ENCODE measurements at places on chromosomes 7 and 10. TPM values are rescaled to one million over a fixed set of nuclear protein-coding genes. Genes with fewer than 3 reads are reported as not detected.

- no peak overlapping the region for H3K4me3 ChIP-seq
- no peaks in the 10 kb centered on the region for H3K27me3 ChIP-seq
- peaks cover 45% of the 10 kb centered on the region for H3K4me1 ChIP-seq
- no peak overlapping the region for H3K27ac ChIP-seq
- DNase-seq: no peak
- no peaks in the 10 kb centered on the region for H3K36me3 ChIP-seq
Observed at GRCh38 chr10:119290301-119291048, 83.1 kb downstream of the GRK5 start.

Gene GLI3
- 12.7 TPM for total RNA-seq

GRCh38 chr7:45962861-45963260 lies 41.8 kb upstream of the IGFBP3 start:
- no peaks in the 10 kb centered on the region for H3K4me1 ChIP-seq
- H3K27ac ChIP-seq: no peak overlapping the region
- no peaks in the 10 kb centered on the region for H3K27me3 ChIP-seq
- no peak overlapping the region for H3K4me3 ChIP-seq
- no peaks in the 10 kb centered on the region for H3K36me3 ChIP-seq

- no peaks in the 10 kb centered on the region for H3K27me3 ChIP-seq
- no peak overlapping the region for H3K27ac ChIP-seq
- DNase-seq: no peak
- H3K36me3 ChIP-seq: no peaks in the 10 kb centered on the region
- H3K4me1 ChIP-seq: no peaks in the 10 kb centered on the region
Observed at GRCh38 chr7:106358103-106358663, 73.4 kb upstream of the NAMPT start.

- H3K4me3 ChIP-seq: no peak overlapping the region
- no peaks in the 10 kb centered on the region for H3K36me3 ChIP-seq
- H3K27ac ChIP-seq: no peak overlapping the region
- no peak for DNase-seq
- no peaks in the 10 kb centered on the region for H3K4me1 ChIP-seq
Observed at GRCh38 chr10:61151059-61151458, 207.1 kb upstream of the RHOBTB1 start.

Gene SOSTDC1
- 4.6 TPM for total RNA-seq

GRCh38 chr10:124042656-124043309 lies 50.6 kb downstream of the CHST15 start:
- H3K4me3 ChIP-seq: no peak overlapping the region
- H3K27ac ChIP-seq: no peak overlapping the region
- H3K27me3 ChIP-seq: no peaks in the 10 kb centered on the region
- H3K36me3 ChIP-seq: peaks cover 32% of the 10 kb centered on the region
- DNase-seq: no peak

GRCh38 chr7:44186736-44187135 lies 2.5 kb downstream of the GCK start:
- H3K4me3 ChIP-seq: no peak overlapping the region
- H3K27me3 ChIP-seq: no peaks in the 10 kb centered on the region
- peaks cover 3% of the 10 kb centered on the region for H3K4me1 ChIP-seq
- H3K36me3 ChIP-seq: no peaks in the 10 kb centered on the region
- DNase-seq: no peak

Gene TBATA
- not detected for total RNA-seq

GRCh38 chr10:14302035-14302434 lies 28.7 kb downstream of the FRMD4A start:
- no peaks in the 10 kb centered on the region for H3K27me3 ChIP-seq
- H3K36me3 ChIP-seq: no peaks in the 10 kb centered on the region
- H3K4me1 ChIP-seq: no peaks in the 10 kb centered on the region
- H3K4me3 ChIP-seq: no peak overlapping the region

- H3K36me3 ChIP-seq: no peaks in the 10 kb centered on the region
- no peaks in the 10 kb centered on the region for H3K27me3 ChIP-seq
- H3K4me1 ChIP-seq: no peaks in the 10 kb centered on the region
- H3K4me3 ChIP-seq: no peak overlapping the region
- DNase-seq: no peak
Observed at GRCh38 chr10:43264344-43264964, 2.4 kb downstream of the RASGEF1A start.

Gene RADIL
- total RNA-seq: 11.1 TPM

Gene IFIT2
- total RNA-seq: 4.3 TPM

Gene TWIST1
- total RNA-seq: 3.8 TPM

Measured in thyroid gland (tissue), 4 donors.